ENCODE measurements at places on chromosomes 3 and 15.
A peak's percentile ranks its signal among the peaks of the same experiment; 100 is the strongest.

GRCh38 chr15:65856821-65857455, 12.4 kb upstream of the RAB11A start:
- DNase-seq = peak; percentile 68

- no peak for DNase-seq
Observed at GRCh38 chr15:46301291-46301690, 666.5 kb downstream of the SQOR start.

- no peak for DNase-seq
Observed at GRCh38 chr3:8497582-8497981, 4.0 kb upstream of the LMCD1 start.

- DNase-seq = no peak
Observed at GRCh38 chr3:178010306-178010705, 525.9 kb upstream of the KCNMB2 start.

GRCh38 chr15:88022716-88023115, 233.8 kb downstream of the NTRK3 start:
- no peak for DNase-seq

- no peak for DNase-seq
Observed at GRCh38 chr15:33126559-33127290, 67.8 kb downstream of the FMN1 start.

DNA sequence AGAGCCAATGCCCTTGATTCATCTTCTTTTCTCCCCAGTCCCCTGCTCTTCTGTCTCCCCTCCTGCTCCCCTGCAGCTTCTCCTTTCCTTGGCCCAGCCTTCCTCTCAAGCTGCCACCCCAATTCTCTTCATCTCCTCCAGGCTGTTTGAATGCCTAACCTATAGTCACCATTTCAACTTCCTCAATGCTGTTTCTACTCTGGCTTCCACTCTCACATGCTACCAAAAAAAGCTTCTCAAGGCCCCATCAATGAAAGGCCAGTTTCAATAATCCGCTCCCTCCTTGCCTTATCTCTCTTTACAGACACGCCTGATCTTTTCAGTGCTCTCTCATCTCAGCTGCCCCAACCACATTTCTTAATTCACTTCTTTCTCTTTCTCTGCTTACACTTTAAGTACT, 212.2 kb upstream of the GPR149 start:
- DNase-seq = no peak

DNA sequence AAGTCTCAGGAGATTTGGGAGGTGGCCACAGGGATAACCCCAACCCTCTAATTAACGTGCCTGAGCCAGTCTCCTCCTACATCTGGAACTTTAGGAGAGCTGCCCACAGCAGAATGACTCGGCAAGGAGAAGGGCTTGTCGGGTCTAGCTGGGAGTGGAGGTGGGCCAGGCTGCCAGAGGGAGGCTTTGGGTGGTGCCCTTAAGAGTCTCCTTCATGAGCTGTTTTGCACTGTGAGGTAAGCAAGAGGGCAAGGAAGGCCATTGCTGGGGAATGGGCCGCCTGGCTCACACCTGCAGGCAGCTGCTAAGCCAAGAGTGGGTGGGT, 3.6 kb upstream of the TNK2 start:
- no peak for DNase-seq

GRCh38 chr15:77720655-77721054, 87.9 kb upstream of the LINGO1 start:
- DNase-seq = no peak

DNA sequence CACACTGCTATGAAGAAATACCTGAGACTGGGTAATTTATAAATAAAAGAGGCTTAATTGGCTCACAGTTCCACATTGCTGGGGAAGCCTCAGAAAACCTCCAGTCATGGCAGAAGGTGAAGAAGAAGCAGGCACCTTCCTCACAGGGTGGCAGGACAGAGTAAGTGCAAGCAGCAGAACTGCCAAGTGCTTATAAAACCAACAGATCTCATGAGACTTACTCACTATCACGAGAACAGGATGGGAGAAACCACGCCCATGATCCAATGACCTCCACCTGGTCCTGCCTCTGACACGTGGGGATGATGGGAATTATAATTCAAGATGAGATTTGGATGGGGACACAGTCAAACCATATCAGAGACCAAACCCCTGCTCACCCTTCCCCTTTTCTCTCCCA, 75.0 kb downstream of the TRIM69 start:
- DNase-seq = no peak

DNA sequence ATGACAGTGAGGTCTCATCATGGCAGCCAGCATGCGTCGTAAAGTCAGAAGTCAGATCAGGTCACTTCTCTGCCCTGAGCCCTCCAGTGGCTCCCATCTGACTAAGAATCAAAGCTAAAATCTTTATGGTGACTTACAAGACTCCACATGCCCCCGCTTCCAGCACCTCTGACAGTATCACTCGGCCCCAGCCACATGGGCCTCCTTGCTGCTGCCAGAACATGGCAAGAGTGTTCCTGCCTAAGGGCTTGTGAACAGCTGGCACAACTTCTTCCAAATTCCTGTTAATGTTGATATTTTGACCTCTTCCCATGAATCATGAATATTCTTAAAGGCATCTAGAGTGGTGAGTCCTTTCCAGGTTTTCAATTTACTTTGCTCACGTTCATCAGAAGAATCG, 20.5 kb downstream of the POLR2M start:
- no peak for DNase-seq

GRCh38 chr15:62847900-62848489, 194.6 kb upstream of the TPM1 start:
- no peak for DNase-seq

- no peak for DNase-seq
Observed at GRCh38 chr3:195847055-195847950, 35.6 kb upstream of the MUC4 start.

GRCh38 chr15:101320501-101321052, 25.5 kb upstream of the SNRPA1 start:
- DNase-seq = no peak

- no peak for DNase-seq
Observed at GRCh38 chr15:51051776-51052175, 42.9 kb downstream of the TNFAIP8L3 start.

DNA sequence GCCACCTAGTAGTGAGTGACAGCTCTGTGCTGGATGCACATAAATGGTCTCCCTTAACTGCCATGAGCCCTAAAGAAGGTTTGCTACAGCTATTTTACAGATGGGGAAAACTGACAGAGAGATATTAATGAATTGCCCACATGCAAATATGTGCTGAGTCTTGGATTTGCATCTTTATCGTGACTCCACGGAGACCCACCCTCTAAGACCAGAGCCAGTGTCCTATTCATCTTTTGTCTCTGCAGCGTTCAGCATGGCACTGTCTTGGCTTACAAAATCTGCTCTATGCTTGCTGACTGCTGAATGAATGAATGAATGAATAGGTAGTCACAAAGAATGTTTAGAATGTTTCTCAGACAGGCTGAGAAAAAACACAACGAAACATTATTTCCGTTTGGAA, 48.3 kb downstream of the BTD start:
- DNase-seq = no peak

DNA sequence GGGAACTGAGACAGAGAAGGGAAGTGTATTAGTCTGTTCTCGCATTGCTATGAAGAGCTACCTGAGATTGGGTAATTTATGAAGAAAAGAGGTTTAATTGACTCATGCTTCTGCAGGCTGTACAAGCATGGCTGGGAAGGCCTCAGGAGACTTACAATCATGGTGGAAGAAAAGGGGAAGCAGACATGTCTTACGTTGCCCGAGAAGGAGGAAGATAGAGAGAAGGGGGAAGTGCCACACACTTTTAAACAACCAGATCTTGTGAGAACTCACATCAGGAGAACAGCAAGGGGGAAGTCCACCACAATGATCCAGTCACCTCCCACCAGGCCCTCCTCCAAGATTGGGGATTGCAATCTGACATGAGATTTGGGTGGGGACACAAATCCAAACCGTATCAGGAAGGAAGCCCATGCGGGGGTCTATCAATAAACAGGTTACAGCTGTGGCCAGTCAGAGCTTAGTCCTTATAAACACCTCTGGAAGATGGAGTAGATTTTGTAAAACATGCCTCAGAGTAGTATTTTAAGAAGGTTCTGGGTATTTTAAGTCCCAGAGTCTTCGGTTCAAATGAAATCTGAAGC, 153.9 kb downstream of the GHSR start:
- no peak for DNase-seq

DNA sequence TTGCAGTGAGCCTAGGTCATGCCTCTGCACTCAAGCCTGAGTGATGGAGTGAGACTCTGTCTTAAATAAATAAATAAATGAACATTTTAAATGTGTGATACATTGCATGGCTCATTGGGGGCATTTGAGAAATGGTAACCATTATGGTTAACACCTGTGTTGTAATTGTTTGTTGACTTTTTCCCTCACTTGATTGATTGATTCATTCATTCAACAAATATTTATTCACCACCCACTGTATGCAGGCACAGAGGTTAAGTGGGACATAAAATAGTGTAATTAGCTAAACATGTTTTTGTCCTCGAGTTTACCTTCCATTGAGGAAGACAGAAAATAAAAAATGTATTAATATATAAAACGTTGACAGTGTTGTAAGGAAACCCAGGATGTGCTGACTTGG, 127.1 kb upstream of the ANKRD28 start:
- DNase-seq = no peak

GRCh38 chr15:63022663-63023062, 19.9 kb upstream of the TPM1 start:
- DNase-seq = no peak

- DNase-seq = no peak
Observed at GRCh38 chr3:187385296-187385695, 17.1 kb downstream of the RTP4 start.

Data from stimulated activated CD8-positive, alpha-beta memory T cell treated with anti-CD3 and anti-CD28 coated beads, Interleukin-4, amount 100 ng/mL, for 1 hour (primary cell).